D721Med (cell line): ENCODE measurements at places on chromosomes 11 and 22.

- no peak for DNase-seq
Measured at GRCh38 chr11:13009476-13009920, 382 bp downstream of the RASSF10 start.

DNA sequence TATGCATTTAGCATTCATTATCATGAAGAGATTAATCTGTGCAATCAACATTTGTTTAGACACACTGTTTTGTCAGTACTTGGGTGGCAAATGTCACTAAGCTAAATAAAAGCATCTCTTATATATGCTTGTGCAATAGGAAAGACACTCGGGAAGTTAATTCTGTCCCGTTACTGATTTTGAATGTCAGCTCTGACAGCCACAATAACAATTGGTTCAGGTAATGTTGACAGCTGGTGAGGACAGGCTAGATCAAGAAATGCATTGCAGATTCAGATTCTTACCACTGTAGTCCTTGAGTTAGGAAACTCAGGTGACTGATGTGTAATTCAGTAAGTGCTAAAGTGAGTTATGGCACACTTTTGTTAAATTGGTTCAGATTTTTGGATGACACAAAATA lies 523.8 kb upstream of the FAT3 start:
- no peak for DNase-seq

GRCh38 chr11:3167143-3168119 lies 2.3 kb upstream of the OSBPL5 start:
- no peak for DNase-seq

DNA sequence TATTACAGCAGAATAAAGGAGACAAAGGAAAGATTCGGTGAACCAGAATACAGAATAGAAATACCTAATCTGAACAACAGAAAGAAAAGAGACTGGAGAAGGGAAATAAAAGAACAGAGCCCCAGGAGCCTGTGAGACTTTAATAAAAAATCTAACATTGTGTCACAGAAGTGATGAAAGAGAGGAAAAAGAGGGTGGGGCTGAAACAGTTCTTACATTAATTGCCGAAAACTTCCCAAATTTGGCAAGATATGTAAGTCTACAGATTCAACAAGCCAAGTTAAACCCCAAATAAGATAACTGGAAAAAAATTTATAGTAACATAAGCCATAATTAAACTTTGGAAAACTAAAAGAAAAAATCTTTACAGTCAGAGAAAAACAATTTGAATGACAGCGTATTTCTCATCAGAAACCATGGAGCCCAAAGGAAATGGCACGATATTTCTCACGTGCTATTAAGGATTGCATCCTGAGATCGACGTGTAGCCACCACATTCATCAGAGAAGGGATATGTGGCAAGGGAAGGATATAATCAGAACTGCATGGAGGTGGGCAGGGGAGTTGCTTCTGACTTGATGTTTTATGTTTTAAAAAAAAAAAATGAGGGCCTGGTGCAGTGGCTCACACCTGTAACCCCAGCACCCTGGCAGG lies 73.9 kb downstream of the SGSM3 start:
- no peak for DNase-seq

GRCh38 chr11:46290598-46291309 lies 13.3 kb downstream of the CREB3L1 start:
- no peak for DNase-seq
